ENCODE measurements at places on chromosomes 13 and 19.

DNA sequence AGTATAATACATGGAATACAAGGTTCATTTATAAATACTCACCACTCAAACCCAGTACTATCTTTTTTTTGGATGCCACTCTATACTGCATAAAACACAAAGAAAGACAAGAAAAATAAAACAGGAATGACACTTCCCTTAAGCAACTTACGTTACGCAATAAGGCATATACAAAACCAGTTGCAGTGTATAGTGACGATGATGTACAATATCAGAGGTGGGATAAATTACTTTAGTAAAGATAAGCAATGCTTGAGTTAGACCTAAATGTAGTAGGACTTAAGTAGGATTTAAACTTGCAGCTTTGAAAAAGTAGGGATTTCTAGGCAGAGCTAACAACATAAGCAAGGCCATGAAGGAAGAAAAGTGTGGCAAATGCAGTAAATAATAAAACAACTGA is 374.9 kb downstream of the SPRY2 start:
- no peak for DNase-seq

- no peak for DNase-seq
Observed at GRCh38 chr13:94704377-94705080, 7.8 kb downstream of the SOX21 start.

GRCh38 chr19:45769821-45770191 is 754 bp upstream of the SIX5 start:
- DNase-seq, result peak; percentile 81

GRCh38 chr13:109647699-109648098 is 138.7 kb downstream of the IRS2 start:
- no peak for DNase-seq

GRCh38 chr19:38691938-38692457 is 44.5 kb downstream of the ACTN4 start:
- no peak for DNase-seq

GRCh38 chr13:50191004-50191403 is 175.8 kb downstream of the KCNRG start:
- no peak for DNase-seq

GRCh38 chr13:53953183-53953582 is 924.6 kb downstream of the OLFM4 start:
- DNase-seq, result no peak

- no peak for DNase-seq
Observed at GRCh38 chr13:77040835-77041234, 13.9 kb upstream of the FBXL3 start.

DNA sequence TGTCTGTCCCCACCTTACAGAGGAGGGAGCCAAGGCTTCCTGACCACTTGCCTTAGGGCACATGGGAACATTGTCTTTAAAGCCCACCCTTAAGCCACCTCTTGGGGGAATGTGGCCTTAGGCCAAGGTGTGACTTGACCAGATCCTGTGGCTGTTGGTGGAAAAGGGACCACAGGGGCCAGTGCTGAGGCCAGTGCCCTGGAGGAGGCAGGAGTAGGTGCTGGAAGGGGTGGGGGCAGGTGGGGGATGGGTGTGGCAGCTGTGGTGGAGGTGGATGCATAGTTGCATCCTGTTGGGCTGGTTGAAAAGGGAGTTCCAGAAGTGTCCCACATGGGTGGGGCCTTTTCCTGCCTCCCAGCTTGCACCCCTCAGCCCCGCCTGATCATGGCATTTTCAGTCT is 44.8 kb downstream of the DNM2 start:
- no peak for DNase-seq

GRCh38 chr13:63139277-63139676 is 1723.6 kb upstream of the PCDH20 start:
- DNase-seq, result no peak

DNA sequence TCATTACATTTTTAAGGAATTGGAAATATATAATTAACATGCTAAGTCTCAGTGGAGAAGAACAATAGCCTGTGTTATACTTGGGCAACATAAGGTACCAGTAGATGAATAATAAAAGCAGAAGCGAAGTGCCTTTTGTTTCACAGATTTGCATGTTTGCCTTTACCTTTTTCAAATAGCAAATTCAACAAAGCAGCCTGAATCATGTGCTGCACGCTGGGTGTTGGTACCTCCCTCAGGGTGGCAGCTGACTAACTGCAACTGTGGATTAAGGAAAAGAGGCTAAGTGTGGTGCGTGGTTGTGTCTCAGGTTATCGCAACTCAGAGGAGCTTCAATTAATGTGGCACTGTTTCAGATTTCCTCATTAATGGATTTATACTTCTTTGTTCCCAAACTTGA is 189.0 kb downstream of the LMO7 start:
- DNase-seq, result no peak

DNA sequence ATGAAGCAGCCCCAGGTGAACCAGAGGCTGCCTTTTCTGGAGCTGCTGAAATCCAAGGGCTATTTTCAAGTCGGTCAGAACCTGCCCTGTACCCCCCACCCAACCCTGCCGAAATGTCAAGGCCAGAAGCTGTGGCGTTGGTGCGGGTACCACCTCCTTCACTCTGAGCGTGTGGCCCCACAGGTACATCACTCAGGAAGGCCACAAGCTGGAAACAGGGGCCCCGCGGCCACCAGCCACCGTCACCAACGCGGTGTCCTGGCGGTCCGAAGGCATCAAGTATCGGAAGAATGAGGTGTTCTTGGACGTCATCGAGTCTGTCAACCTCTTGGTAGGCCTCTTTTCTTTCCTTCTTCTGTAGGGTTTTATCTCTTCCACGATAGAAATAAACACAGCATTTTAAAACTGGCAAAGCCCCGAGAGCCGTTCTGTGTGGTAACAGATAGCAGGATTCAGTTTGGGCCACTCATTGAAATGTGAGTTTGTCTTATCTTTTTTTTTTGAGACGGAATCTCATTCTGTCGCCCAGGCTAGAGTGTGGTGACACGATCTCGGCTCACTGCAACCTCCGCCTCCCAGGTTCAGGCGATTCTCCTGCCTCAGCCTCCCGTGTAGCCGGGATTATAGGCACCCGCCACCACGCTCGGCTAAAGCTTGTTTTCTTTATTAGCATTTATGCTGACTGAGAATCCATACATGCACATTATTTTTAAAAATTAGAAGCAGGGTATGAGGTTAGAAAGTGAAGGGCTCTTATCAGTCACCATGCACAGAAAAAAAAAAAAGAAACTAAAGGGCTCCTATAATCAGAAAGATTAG is 11.3 kb downstream of the AP1M1 start:
- DNase-seq, result no peak

- no peak for DNase-seq
Observed at GRCh38 chr13:30647824-30648521, 30.3 kb downstream of the USPL1 start.

DNA sequence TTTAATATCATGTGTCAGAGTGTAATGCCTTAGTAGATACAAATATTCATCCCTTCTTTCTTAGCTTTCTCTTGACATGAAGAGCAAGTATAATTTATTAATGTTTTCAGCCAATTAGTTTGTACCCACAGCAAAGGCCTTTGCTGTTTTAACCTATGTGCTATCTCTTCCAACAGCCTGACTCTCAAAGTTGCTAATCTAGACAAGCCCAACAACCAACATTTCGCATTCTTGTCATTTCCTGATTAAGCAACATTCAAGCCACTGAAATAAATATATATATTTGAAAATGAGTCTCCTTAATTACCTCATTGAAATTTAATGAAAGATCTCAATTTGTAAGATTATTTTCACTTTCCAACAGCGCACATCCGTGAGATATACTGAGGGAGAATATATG is 18.5 kb downstream of the EPSTI1 start:
- DNase-seq, result no peak

DNA sequence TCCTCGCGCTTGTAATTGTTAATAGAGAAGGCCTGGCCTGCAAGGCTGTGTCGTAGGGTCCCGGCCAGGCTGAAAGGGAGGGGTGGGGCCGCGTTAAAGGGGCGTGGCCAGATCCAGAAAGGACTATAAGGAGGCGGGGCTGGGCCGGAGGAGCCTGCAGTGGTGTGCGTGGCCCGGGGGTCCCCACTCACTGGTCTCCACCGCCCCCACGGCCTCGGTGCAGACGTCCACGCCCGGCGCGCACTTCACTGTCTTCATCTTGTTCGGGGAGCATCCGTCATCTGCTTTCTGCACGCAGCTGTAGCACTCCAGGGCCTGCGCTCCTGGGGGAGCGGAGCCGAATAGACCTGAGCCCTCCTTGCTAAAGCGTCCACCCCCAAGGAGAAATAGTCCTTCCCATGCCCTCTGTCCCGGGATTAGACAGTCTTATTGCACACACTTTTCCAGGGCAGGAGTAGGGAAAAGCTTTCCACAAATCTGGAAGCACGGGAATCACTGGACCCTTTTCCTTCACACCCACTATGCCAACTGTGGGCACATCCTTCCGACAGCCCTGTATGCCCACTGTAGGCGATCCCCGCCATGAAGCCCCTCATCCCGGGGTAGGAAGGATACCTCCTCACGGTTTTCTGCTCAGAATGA is 1.2 kb downstream of the LYPD3 start:
- DNase-seq, result peak; percentile 41

- no peak for DNase-seq
Observed at GRCh38 chr13:24671386-24672113, 8.7 kb upstream of the ATP12A start.

DNA sequence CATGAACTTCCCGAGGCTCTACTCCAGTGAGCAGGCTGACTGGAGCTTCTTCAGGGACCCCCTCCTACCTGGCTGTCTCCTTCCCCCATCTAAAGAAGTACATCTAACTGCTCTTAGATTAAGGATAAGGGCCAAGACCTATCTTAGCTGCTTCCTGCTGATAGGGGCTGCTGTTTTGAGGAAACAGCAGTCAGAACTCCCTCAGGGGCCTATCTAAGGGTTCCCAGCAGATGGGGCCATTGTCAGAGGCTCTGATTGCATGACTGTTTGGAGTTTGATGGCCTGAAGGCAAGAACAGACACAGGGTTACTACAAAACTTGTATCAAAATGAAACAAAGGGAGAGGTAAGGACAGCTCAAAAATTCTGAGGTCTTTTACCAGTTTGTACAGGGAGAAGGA is 2636.9 kb upstream of the PCDH20 start:
- DNase-seq, result no peak

- no peak for DNase-seq
Observed at GRCh38 chr19:10450191-10450852, 30.0 kb downstream of the PDE4A start.

- DNase-seq, result peak; percentile 87
Observed at GRCh38 chr19:29505097-29505824, 20.5 kb upstream of the VSTM2B start.

DNA sequence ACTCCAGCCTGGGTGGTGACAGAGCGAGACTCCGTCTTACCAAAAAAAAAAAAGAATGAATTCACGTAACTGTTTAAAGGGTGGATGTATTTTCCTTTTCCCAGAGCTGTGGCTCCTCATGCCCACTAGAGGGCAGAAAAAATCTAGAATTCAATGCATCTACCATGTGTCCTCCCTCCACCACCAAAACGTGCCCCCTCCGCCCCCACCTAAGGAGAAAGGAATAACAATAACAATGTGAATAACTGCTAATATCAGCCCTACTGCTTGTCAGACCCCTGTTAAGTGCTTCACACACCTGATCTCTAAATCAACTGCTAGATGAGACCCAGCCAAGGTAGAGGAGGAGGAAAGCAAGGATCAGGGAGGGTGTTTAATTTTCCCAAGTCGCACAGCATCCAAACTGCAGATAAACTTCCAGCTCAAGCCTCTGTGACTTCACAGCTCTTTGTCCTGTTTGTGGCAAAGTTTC is 20.2 kb upstream of the PNMA8B start:
- no peak for DNase-seq

DNA sequence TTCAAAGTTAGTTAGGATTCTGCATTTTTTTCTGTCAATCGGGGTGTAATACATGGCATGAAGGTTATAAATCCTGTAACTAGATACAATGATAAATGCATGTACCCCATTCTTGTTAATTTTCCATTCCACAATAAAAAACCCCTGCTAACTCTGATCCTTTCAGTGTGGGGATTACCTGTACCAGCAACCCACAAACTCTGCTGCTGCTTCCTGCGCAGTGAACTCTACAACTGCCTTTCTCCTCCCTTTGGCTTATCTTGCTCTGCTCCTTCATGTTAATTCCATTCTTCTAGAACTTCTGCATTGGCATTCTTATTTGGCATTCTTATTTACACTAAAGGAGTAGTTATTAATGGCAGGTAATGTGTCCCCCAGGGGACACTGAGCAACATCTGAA is 273.1 kb downstream of the KLF12 start:
- DNase-seq, result no peak

- no peak for DNase-seq
Observed at GRCh38 chr19:30094756-30095140, 152.7 kb downstream of the URI1 start.

- no peak for DNase-seq
Observed at GRCh38 chr13:37277435-37278144, 172.1 kb upstream of the CSNK1A1L start.

GRCh38 chr13:48181482-48182145 is 51.4 kb upstream of the ITM2B start:
- DNase-seq, result no peak

- DNase-seq, result no peak
Observed at GRCh38 chr13:51879133-51879532, 17.4 kb downstream of the CCDC70 start.

DNA sequence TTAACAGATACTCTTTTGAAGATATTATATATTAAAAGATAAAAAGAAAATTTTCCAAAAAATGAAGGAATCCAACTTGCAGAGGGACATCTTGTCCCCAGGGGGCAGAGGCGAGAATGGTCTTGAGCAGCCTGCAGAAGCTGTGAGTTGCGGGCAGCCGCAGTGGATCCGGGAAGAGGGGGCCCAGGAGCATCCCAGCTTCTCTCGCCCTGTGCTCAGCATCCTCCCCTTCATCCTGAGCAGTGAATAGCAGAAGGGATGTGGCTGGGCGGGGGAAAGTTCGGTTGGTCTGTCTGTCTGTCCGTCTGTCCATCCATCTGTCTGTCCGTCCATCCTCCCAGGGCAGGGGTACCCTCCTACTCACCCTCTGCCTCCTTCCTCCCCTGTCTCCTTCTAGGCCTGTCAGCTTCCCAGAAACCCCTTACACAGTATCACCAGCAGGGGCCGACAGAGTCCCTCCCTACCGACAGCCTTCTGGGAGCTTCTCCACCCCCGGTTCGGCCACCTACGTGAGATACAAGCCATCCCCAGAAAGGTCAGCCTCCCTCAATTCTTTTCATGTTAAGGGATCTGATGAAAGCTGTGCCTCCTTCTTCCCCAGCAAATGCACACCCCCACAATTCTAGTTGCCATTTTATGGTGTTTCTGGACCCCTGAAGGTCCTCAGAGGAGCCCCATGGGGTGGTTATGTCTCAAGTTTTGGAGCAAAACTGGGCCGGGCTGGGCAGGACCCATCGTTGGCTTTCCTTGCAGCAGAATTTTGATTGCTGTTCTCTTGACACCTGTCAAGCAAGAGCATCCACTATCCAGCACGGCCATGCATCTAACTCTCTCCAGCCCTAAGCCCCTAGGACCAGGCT is 81.6 kb downstream of the DPF1 start:
- peak; percentile 57 for DNase-seq

GRCh38 chr19:42494321-42494720 is 34.0 kb downstream of the CEACAM1 start:
- DNase-seq, result no peak

DNA sequence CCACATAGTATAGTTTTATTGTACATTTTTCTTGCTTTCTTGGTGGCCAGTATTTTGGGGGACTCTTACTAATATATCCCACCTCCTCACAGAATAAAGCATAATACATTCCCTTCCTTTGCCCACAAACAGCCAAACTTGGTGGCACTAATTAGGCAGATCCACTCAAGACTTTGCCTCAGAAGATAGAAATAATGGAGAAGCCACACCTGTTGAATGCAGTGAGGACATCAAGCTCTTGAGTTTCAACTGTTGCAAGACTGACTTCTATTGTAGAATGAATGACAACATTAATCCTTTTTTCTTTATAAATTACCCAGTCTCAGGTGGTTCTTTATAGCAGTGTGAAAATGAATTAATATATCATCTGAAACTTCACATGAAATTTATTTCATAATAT is 1183.6 kb upstream of the ATXN8OS start:
- no peak for DNase-seq
